A549 treated with AZD2906 at 1 μM for 4 hours (cell line): ENCODE measurements at places on chromosomes 1 and 21. TPM values are rescaled to one million over a fixed set of nuclear protein-coding genes. Genes with fewer than 3 reads are reported as not detected.

Gene BLACAT1
- total RNA-seq: 0.03 TPM in 1 of 5 replicates, not detected in the others

Gene SLC16A4
- 22.7 to 39.9 TPM (median 29.3 TPM) in 5 replicates for total RNA-seq

Gene TEX38
- not detected in 5 replicates for total RNA-seq

Gene TRNP1
- total RNA-seq: 189 to 300 TPM (median 281 TPM) in 5 replicates

Gene BARHL2
- total RNA-seq: not detected in 5 replicates

Gene CYP4B1
- total RNA-seq: 0.07 to 0.24 TPM (median 0.18 TPM) in 4 of 5 replicates, not detected in the other

Gene LPAR3
- 0.20 to 0.40 TPM (median 0.34 TPM) in 5 replicates for total RNA-seq

Gene ETNK2
- total RNA-seq: 21.2 to 27.6 TPM (median 23.9 TPM) in 5 replicates

Gene NLRP3
- total RNA-seq: 0.02 TPM in 1 of 5 replicates, not detected in the others

Gene OLFML2B
- total RNA-seq: 0.49 to 0.64 TPM (median 0.52 TPM) in 5 replicates

Gene MCOLN3
- 2.7 to 3.6 TPM (median 3.5 TPM) in 5 replicates for total RNA-seq

Gene CHRNB2
- total RNA-seq: 0.32 to 0.51 TPM (median 0.39 TPM) in 5 replicates

Gene SLAMF7
- total RNA-seq: 1.0 to 2.2 TPM (median 1.6 TPM) in 5 replicates

Gene ADORA3
- total RNA-seq: not detected in 5 replicates

Gene KIF21B
- total RNA-seq: 1.2 to 1.9 TPM (median 1.8 TPM) in 5 replicates

Gene PRKAB2
- 9.2 to 11.5 TPM (median 10.7 TPM) in 5 replicates for total RNA-seq

Gene PPM1J
- total RNA-seq: 0.79 to 1.0 TPM (median 0.90 TPM) in 5 replicates

Gene FOXD2
- total RNA-seq: 0.39 to 0.63 TPM (median 0.55 TPM) in 5 replicates

Gene DNAJC28
- total RNA-seq: 0.27 to 0.38 TPM (median 0.29 TPM) in 5 replicates

Gene ANGPTL3
- total RNA-seq: not detected in 5 replicates

Gene OR2T11
- total RNA-seq: not detected in 5 replicates

Gene JAK1
- 165 to 215 TPM (median 188 TPM) in 5 replicates for total RNA-seq

Gene SPRR2B
- total RNA-seq: not detected in 5 replicates

Gene SNRNP40
- 38.1 to 41.8 TPM (median 39.0 TPM) in 5 replicates for total RNA-seq

Gene GPR153
- total RNA-seq: 4.8 to 7.7 TPM (median 7.4 TPM) in 5 replicates

Gene MTARC2
- 10.5 to 13.3 TPM (median 10.8 TPM) in 5 replicates for total RNA-seq

Gene TMEM50A
- total RNA-seq: 64.8 to 76.3 TPM (median 69.4 TPM) in 5 replicates

Gene TRIM46
- total RNA-seq: 2.0 to 3.1 TPM (median 2.9 TPM) in 5 replicates

Gene S100A2
- total RNA-seq: 18.7 to 33.7 TPM (median 27.4 TPM) in 5 replicates

Gene TSNAX
- total RNA-seq: 33.0 to 61.0 TPM (median 37.1 TPM) in 5 replicates

Gene ODR4
- 12.7 to 16.5 TPM (median 15.3 TPM) in 5 replicates for total RNA-seq

Gene RAB7B
- total RNA-seq: 0.91 to 1.6 TPM (median 1.1 TPM) in 5 replicates

Gene CLDN19
- not detected in 5 replicates for total RNA-seq

Gene DNAJC16
- 4.0 to 5.6 TPM (median 4.4 TPM) in 5 replicates for total RNA-seq

Gene RNU1-3
- total RNA-seq: 4.0 to 44.9 TPM (median 4.2 TPM) in 4 of 5 replicates, not detected in the other

Gene VPS13D
- total RNA-seq: 6.0 to 7.8 TPM (median 6.3 TPM) in 5 replicates

Gene RGS18
- not detected in 5 replicates for total RNA-seq

Gene KIF14
- total RNA-seq: 6.9 to 11.2 TPM (median 9.2 TPM) in 5 replicates

Gene LCE2B
- total RNA-seq: not detected in 5 replicates

Gene SMIM1
- 0.89 to 2.2 TPM (median 1.5 TPM) in 5 replicates for total RNA-seq

Gene HUNK
- total RNA-seq: 1.2 to 1.4 TPM (median 1.3 TPM) in 5 replicates

Gene C8A
- total RNA-seq: not detected in 5 replicates
